ENCODE measurements at places on chromosomes 2 and 18.

DNA sequence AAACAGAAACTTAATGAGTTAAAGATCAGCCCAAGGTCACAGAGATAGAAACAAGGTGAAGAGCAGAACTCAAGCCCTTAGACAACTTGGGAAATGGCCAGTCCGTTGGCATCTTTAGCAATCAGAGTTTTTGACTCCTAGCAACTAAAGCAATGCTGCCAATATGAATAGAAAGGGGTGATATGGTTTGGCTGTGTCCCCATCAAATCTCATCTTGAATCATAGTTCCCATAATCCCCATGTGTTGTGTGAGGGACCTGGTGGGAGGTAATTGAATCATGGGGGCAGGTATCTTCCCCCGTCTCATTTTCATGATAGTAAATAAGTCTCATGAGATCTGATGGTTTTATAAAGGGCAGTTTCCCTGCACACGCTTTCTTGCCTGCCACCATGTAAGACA is 170.2 kb downstream of the DDX1 start:
- no peak for DNase-seq

GRCh38 chr2:190235551-190236075 is 84.0 kb downstream of the HIBCH start:
- DNase-seq, result no peak

DNA sequence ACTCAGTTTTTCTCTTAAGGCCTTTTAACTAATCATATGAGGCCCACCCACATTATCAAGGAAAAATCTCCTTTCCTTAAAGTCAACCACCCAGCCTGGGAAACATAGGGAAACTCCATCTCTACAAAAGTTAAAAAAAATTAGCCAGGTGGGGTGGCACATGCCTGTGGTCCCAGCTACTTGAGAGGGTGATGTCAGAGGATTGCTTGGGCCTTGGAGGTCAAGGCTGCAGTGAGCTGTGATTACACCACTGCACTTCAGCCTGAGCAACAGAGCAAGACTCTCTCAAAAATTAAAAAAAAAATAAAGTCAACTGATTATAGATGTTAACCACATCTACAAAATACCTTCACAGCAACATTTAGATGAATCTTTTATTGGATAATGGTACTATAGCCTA is 5.8 kb downstream of the DPYSL5 start:
- DNase-seq, result no peak

DNA sequence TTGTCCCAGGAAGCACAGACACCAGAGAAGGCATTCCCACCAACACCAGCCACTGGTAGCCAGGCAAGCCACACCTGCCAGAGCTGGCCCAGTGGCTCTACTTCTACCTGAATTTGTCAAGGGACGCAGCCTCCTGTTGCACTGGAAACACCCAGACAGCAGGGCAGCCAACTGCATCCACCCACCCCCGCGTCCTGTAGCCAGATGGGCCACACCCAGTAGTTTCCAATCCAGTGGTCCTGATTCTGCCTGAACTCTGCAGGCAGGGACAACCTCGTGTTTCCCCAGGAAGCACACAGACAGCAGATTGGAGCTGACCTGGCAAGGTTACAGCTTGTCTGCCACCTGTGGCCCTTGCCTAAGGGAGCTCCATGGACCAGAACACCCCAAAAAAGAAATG is 18.2 kb downstream of the PFN4 start:
- DNase-seq, result no peak
